ENCODE measurements at places on chromosomes 1 and 21. TPM values are rescaled to one million over a fixed set of nuclear protein-coding genes. Genes with fewer than 3 reads are reported as not detected.

DNA sequence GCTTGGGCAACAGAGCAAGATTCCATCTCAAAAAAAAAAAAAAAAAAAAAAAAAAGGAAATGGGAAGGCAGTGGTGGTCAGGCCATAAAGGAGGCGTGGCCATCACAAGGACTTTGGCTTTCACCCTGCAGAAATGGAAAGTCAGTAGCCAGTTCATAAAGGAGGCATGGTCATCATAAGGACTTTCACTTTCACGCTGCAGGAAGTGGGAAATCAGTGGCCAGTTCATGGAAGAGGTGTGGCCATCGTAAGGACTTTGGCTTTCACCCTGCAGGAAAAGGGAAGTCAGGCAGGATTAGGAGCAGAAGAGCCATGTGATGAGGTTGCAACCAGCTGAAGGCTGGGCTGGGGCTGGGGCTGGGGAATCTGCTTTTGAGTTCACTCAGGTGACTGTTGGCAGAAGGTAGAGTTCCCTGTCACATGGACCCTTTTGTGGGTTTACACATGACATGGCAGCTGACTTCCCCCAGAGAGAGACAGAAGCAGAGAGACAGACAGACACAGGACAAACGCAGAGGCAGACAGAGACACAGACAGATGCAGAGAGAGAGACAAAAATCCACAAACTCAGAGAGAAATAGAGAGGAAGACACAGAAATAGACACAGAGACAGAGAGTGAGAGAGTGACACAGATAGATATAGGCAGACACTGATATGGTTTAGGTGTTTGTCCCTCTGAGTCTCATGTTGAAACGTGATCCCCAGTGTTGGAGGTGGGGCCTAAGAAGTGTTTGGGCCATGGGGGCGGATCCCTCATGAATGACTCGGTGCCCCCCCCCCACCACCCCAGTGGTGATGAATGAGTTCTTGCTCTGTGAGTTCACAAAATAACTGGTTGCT, 263.9 kb upstream of the KAZN start:
- no peak overlapping the region for H3K4me3 ChIP-seq
- H3K27ac ChIP-seq, result no peak overlapping the region
- H3K27me3 ChIP-seq, result no peaks in the 10 kb centered on the region
- DNase-seq, result no peak
- H3K36me3 ChIP-seq, result no peaks in the 10 kb centered on the region
- no peaks in the 10 kb centered on the region for H3K4me1 ChIP-seq

- no peaks in the 10 kb centered on the region for H3K27me3 ChIP-seq
- H3K36me3 ChIP-seq, result no peaks in the 10 kb centered on the region
- no peak for DNase-seq
- no peaks in the 10 kb centered on the region for H3K4me1 ChIP-seq
- H3K4me3 ChIP-seq, result no peak overlapping the region
Observed at GRCh38 chr1:77796695-77797405, 17.4 kb downstream of the MIGA1 start.

DNA sequence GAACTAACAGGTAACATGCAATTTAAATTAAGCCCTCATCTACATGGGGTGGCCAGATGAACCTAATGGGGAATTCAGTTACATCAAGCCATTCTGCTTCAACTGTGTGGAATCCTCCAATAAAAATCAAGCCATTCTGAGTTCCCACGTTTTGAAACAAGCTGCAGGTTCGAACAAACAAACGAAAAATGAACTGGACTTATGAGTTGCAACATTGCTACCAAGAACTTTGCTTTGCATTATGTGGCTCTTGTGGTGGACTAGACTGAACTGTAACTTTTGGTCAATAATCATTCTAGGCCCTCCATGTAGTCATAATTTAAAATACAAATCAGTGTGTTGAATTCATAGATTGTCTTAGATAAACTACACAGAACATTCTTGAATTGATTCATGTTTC, 517.2 kb downstream of the PTBP2 start:
- no peak overlapping the region for H3K27ac ChIP-seq
- no peaks in the 10 kb centered on the region for H3K4me1 ChIP-seq
- no peaks in the 10 kb centered on the region for H3K36me3 ChIP-seq
- no peak overlapping the region for H3K4me3 ChIP-seq
- no peak for DNase-seq

DNA sequence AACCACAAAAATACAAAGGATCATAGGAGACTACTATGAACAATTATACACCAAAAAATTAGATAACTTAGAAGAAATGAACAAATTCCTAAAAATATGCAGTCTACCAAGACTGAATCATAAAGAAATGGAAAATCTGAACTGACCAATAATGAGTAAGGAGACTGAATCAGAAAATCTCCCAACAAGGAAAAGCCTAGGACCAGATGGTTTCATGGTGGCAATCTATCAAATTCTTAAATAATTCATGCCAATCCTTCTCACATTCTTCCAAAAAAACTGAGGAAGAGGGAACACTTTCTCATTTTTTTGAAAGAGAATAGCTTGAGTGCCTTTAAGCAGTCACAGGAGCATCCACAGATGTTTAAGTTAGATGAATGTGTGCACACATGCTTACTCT, 31.8 kb upstream of the DISP1 start:
- H3K27ac ChIP-seq, result no peak overlapping the region
- H3K4me3 ChIP-seq, result no peak overlapping the region
- DNase-seq, result no peak
- no peaks in the 10 kb centered on the region for H3K4me1 ChIP-seq

- H3K4me3 ChIP-seq, result no peak overlapping the region
- DNase-seq, result no peak
- no peaks in the 10 kb centered on the region for H3K27me3 ChIP-seq
- H3K4me1 ChIP-seq, result no peaks in the 10 kb centered on the region
Observed at GRCh38 chr1:4128616-4129015, 228.5 kb upstream of the C1orf174 start.

GRCh38 chr1:24177161-24177560, 9.9 kb downstream of the IFNLR1 start:
- peaks cover 2% of the 10 kb centered on the region for H3K27me3 ChIP-seq
- no peak for DNase-seq
- H3K27ac ChIP-seq, result no peak overlapping the region
- no peaks in the 10 kb centered on the region for H3K36me3 ChIP-seq
- H3K4me1 ChIP-seq, result peaks cover 6% of the 10 kb centered on the region
- no peak overlapping the region for H3K4me3 ChIP-seq

DNA sequence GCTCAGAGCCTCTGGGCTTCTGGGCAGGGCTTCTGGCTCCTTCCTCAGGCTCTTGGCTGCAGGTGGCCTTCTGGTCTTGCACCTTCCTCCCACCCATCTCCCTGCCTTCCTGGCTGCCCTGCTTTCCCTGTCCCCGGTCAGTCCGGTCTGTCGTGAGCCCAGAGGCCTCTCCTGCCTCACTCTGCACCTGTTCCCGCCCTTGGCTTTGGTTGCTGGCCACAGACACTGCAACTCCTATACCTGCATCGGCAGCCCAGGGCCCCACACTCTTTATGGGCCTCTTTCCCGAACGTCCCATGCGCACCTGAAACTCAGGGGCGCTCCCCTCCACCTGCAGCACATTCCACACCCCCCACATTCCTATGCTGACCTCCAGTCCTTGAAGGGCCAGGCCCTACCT, 7.9 kb downstream of the FBXO2 start:
- no peaks in the 10 kb centered on the region for H3K27me3 ChIP-seq
- H3K36me3 ChIP-seq, result no peaks in the 10 kb centered on the region
- no peaks in the 10 kb centered on the region for H3K4me1 ChIP-seq
- DNase-seq, result no peak
- H3K4me3 ChIP-seq, result no peak overlapping the region

DNA sequence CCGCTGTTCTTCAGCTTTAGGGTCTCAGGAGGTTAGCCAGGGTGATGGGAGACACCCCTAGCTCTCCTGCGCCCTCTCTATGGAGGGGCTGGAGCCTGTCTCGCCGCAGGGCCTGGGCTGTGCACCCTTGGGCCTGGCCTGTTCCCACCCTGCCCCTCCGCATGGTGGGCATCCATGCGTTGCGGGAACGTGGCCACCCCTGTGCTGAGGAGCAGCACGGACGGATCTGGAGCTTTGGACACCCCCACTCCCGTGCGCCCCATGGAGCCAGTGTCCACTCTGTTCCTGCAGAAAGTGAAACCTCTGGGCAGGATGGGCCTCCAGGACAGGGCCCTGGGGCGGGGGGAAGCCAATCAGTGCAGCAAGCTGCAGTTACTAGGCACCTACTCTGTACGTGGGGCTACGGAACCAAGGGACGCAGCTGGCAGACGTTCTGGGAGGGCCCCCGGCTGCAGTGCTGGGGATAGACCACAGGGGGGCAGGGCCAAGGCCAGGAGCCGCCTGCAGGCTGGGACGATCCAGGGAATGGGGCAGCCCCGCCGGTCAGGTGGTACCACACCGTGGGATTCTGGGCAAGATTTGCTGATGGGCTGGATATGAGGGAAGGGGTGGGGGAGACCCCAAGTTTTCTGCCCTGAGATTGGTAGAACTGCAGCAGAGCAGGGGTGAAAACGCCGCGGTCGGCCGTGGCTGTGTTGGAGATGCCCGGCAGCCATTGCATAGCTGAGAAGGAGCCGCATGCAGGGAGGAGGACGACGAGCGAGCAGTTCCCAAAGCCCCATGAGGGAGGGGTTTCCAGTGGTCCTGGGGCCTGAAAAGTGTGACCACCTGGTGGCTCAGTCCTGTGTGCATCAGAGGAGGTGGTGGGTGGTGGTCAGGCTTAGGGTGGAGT, 43.3 kb downstream of the TP73 start:
- H3K27me3 ChIP-seq, result no peaks in the 10 kb centered on the region
- no peak overlapping the region for H3K4me3 ChIP-seq
- no peaks in the 10 kb centered on the region for H3K4me1 ChIP-seq
- no peak overlapping the region for H3K27ac ChIP-seq
- no peak for DNase-seq

GRCh38 chr1:118291661-118292060, 106.6 kb upstream of the SPAG17 start:
- no peaks in the 10 kb centered on the region for H3K36me3 ChIP-seq
- no peaks in the 10 kb centered on the region for H3K27me3 ChIP-seq
- H3K4me3 ChIP-seq, result no peak overlapping the region
- DNase-seq, result no peak

DNA sequence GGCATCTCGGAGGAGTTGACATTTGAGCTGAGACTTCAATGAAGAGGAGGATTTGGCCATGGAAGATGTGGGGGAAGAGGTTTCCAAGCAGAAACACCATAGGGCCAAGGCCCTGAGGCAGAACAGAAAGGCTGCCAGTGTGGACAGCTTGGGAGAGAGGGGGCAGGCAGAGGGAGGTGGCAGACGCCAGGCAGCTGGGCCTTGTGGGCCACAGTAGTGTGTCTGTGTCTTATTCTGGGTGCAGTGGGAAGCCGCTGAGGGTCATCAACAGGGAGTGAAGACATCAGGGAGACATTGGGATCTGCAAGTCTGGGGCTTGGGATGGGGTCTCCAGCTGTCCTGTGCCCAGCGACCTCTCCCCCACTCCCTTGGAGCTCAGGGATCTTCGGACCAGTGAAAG, 96.8 kb downstream of the LACTBL1 start:
- no peaks in the 10 kb centered on the region for H3K4me1 ChIP-seq
- peaks cover 3% of the 10 kb centered on the region for H3K27me3 ChIP-seq
- H3K27ac ChIP-seq, result no peak overlapping the region
- DNase-seq, result no peak

FAM89A gene
- 0.13 TPM for total RNA-seq

- no peaks in the 10 kb centered on the region for H3K4me1 ChIP-seq
- peaks cover 3% of the 10 kb centered on the region for H3K27me3 ChIP-seq
- H3K4me3 ChIP-seq, result no peak overlapping the region
- no peak overlapping the region for H3K27ac ChIP-seq
Observed at GRCh38 chr1:201349092-201349491, 28.4 kb downstream of the TNNT2 start.

DNA sequence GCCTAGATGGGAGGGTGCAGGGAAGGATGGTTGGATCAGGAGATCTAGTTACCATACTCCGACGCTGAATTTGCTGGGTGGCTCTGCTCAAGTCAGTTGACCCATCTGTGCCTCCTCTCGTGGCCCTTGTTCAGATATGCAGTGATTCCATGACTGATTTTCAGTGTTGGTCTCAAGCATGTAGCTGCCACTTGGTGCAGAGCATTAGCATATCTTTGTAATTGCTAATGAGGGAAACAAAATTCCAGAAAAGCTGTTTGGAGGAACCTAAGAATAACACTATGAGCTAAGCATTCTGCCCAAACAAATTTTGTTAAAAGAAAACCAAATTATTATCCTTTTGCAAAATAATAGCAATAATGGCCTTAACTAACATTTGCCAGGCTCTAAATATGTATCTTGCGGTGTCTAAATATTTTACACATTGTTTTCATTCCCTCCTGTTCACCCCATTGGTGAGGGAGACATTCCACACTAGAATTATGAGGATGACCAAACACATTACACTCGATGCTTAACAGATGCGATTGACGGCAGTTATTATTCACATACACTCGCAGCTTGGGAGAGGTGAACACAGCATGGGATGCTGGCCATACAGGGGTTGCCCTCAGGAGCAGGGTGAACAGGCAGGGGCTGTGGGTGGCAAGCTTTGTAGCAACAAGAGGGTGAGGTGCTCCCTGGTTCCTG, 69.1 kb downstream of the KCNJ15 start:
- no peak overlapping the region for H3K4me3 ChIP-seq
- no peaks in the 10 kb centered on the region for H3K36me3 ChIP-seq
- H3K27ac ChIP-seq, result no peak overlapping the region
- no peaks in the 10 kb centered on the region for H3K4me1 ChIP-seq

CCDC30 gene
- 1.8 TPM for total RNA-seq

LMX1A gene
- total RNA-seq, result not detected

OLIG1 gene
- not detected for total RNA-seq

- no peak overlapping the region for H3K27ac ChIP-seq
- no peak overlapping the region for H3K4me3 ChIP-seq
Observed at GRCh38 chr1:245220381-245220985, 65.7 kb downstream of the KIF26B start.

ITPKB gene
- total RNA-seq, result 34.4 TPM

FCGR3A gene
- not detected for total RNA-seq

TNNI3K gene
- total RNA-seq, result not detected

- H3K27ac ChIP-seq, result peak overlapping the region; percentile 22
- no peaks in the 10 kb centered on the region for H3K27me3 ChIP-seq
- DNase-seq, result no peak
- H3K4me3 ChIP-seq, result peak overlapping the region; percentile 87
- H3K4me1 ChIP-seq, result peaks cover 12% of the 10 kb centered on the region
- no peaks in the 10 kb centered on the region for H3K36me3 ChIP-seq
Observed at GRCh38 chr1:9909234-9910046, 629 bp downstream of the CTNNBIP1 start.

Measured in GM12878 (cell line).